ENCODE measurements at places on chromosomes 4 and X.

- DNase-seq = no peak
These were observed 155.1 kb upstream of the FGF13 start for GRCh38 chrX:138866643-138867042.

- no peak for DNase-seq
These were observed 32.1 kb upstream of the BEND2 start for GRCh38 chrX:18252644-18253359.

- DNase-seq = no peak
These were observed 357 bp upstream of the ADGRG2 start for GRCh38 chrX:19122641-19123009.

DNA sequence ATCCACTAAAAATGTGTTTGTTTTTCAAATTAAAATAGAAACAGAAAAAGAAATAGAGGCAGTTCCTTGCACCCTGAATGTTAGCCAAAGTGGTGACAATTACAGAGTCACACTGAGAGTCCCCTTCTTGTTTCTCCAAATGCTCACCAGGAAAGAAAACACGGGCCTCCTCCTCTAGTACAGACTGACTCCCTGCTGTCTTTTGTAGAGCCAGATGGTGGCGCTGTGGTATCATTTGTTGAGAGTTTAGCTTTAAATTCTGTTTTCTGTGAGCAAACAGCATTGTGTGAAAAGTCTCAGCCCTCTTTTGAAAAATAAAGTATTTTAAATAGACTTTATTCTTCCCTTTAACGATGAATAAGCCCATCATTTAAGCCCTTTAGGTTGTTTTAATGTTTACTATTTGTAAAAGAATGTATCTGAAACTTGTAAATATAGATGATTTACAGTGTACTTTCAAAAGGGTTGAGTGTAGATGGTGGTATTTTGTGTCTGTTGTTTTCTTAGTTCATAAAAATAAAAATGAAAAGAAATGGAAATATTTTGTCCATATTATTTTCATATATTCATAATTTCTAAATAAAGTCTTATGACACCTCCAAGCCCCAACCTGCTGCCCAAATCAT lies 36.9 kb upstream of the ATOH1 start:
- peak; percentile 8 for DNase-seq
